CD4-positive, alpha-beta T cell (primary cell): ENCODE measurements at places on chromosomes 12 and 14. TPM values are rescaled to one million over a fixed set of nuclear protein-coding genes. Genes with fewer than 3 reads are reported as not detected.
A peak's percentile ranks its signal among the peaks of the same experiment; 100 is the strongest.

GRCh38 chr12:109115758-109116610, at the start of gene ACACB:
ACACB (plus strand) TSS chr12:109116587; CDS start chr12:109139406, 22,819 bp downstream.
- H3K27ac ChIP-seq: no peak within 1 kb of the TSS
- no peaks in the 10 kb centered on the region for H3K27me3 ChIP-seq
- no peak for DNase-seq

- H3K27me3 ChIP-seq: peaks cover 4% of the 10 kb centered on the region
- H3K36me3 ChIP-seq: no peaks in the 10 kb centered on the region
- no peak overlapping the region for H3K27ac ChIP-seq
Measured at GRCh38 chr14:61803755-61804154, 41.5 kb downstream of the SNAPC1 start.

- no peak for DNase-seq
- no peaks in the 10 kb centered on the region for H3K4me1 ChIP-seq
- H3K27me3 ChIP-seq: no peaks in the 10 kb centered on the region
- H3K27ac ChIP-seq: no peak overlapping the region
- no peak overlapping the region for H3K4me3 ChIP-seq
Measured at GRCh38 chr12:20018406-20018805, 349.9 kb upstream of the PDE3A start.

DNA sequence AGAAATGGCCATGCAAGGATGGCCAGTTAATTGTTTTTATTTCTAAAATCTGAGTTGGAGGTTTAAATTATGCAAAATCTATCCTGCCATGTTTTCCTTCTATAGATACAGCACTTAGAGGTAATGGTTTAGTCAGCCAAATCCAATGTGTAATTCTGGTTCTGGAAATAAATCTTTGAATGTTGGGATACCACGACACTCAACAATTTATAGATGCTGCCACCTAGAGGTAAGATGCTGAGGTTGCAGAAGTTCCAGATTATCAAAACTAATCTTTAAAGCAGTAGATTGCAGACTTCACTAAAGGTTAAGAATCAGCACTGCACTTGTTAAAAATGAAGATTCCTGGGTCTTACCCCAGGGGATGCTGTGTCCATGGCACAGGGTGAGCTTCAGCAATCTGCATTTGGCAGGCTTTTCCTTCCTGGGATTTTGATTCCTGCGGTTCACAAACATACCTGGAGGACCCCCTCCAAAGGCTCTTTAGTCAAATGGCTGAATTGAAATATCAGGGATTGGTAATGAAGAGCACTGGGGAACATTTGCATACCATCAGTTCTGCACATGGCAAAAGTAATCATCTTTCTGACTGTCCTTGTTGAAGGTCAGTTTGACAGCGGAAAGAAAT, 53.4 kb upstream of the ANO4 start:
- no peaks in the 10 kb centered on the region for H3K36me3 ChIP-seq
- no peak overlapping the region for H3K27ac ChIP-seq
- no peak for DNase-seq

- H3K27ac ChIP-seq: no peak overlapping the region
- no peaks in the 10 kb centered on the region for H3K27me3 ChIP-seq
- no peak overlapping the region for H3K4me3 ChIP-seq
- no peaks in the 10 kb centered on the region for H3K4me1 ChIP-seq
- H3K36me3 ChIP-seq: no peaks in the 10 kb centered on the region
Measured at GRCh38 chr12:94689002-94689645, 38.8 kb upstream of the TMCC3 start.

DNA sequence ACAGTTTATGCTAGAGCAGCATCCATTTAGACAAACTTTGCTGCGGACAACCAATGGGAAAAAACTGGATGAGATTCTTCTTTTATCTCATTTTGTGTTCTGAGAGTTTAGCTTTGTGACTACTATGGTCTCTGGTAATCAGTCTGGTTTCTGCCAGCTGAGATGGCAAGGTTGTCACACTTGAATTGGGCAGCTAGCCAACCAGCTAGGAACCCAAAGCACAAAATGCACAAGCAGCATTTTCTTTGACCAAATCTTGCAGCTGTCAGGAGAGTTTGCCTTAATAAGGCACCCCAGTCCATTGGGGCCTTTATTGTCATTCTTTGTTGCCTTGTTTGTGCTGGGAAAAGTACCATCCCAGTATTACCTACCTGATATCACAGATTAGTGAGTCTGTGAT, 34.0 kb upstream of the ETV6 start:
- H3K4me3 ChIP-seq: no peak overlapping the region
- no peaks in the 10 kb centered on the region for H3K36me3 ChIP-seq
- H3K4me1 ChIP-seq: no peaks in the 10 kb centered on the region
- no peak for DNase-seq
- no peak overlapping the region for H3K27ac ChIP-seq
- H3K27me3 ChIP-seq: no peaks in the 10 kb centered on the region

GRCh38 chr14:97688631-97689336, 891.6 kb downstream of the VRK1 start:
- H3K27me3 ChIP-seq: no peaks in the 10 kb centered on the region
- peaks cover 9% of the 10 kb centered on the region for H3K4me1 ChIP-seq
- no peak overlapping the region for H3K27ac ChIP-seq
- no peak for DNase-seq
- no peak overlapping the region for H3K4me3 ChIP-seq

DNA sequence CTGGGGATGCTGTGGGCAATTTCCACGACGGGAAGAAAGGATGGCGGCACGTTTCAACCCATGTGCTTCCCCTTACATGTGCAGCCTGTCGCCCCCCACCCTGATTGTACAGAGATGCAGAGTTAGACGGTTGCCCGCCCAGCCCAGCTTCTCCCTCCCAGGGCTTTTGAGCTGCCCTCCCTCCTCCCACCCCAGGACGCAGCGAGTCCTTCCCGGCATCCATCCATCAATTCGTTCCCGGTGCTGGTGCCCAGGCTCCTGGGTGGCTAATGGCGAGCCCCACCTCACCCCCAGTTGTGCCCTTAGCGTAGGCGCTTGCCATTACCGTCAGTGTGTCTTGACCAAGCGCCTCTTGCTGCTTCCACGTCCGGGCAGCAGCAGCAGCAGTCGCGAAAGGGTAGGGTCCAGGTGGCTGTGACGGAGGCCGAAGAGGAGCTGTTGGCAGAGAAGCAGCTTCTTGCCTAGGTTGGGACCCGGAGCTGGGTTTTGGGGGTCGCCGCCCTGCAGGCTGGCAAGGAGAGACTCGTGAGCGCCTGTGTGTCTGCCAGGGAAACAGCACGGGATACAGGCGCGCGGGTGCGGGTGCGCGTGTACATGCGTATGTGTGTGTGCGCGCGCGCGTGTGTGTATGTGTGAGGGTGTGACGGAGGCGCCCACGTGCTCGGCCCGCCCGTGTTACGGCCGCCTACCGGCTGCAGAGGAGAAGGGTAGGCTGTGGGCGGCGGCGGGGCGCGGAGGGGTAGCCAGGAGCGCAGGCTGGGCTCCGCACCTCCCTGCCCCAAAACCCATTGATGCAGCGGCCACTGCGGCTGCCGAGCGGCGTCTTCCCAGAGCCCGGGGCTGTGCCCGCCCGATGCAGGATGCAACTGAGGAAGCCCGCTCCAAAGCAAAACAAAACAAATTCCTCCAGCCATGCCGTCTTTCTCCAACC, at the start of gene SLC6A15:
TSS of gene SLC6A15 (minus strand) at position 602 of the 931 bp plus-strand sequence. CDS start 20,679 bp downstream, outside the sequence.
- H3K36me3 ChIP-seq: no peaks in the 10 kb centered on the region
- no peak within 1 kb of the TSS for H3K27ac ChIP-seq
- H3K27me3 ChIP-seq: peaks cover 28% of the 10 kb centered on the region
- H3K4me1 ChIP-seq: peaks cover 5% of the 10 kb centered on the region

DNA sequence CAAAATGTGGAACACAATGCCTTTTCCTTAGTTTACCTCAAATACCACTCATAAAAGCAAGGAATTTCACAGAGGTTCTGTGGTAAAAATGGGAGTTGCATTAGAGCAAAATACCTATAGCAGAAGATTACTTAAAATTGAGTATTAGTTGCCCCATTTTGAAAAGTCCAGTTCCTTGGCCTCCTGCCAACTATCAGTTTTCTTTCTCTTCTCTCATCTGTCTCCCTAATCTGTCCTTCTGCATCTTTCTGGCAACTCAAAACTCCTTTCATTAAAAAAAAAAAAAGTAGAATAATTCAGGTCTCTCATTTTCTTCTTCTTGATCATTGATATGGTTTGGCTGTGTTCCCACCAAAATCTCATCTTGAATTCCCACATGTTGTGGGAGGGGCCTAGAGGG, 127.3 kb downstream of the ATP23 start:
- no peaks in the 10 kb centered on the region for H3K4me1 ChIP-seq
- no peaks in the 10 kb centered on the region for H3K36me3 ChIP-seq
- no peak overlapping the region for H3K27ac ChIP-seq
- no peak overlapping the region for H3K4me3 ChIP-seq

GRCh38 chr12:50088577-50089335, 3.6 kb downstream of the SMARCD1 start:
- no peak overlapping the region for H3K4me3 ChIP-seq
- H3K36me3 ChIP-seq: peaks cover 66% of the 10 kb centered on the region
- no peaks in the 10 kb centered on the region for H3K27me3 ChIP-seq
- peak; percentile 43 for DNase-seq
- H3K27ac ChIP-seq: no peak overlapping the region

DNA sequence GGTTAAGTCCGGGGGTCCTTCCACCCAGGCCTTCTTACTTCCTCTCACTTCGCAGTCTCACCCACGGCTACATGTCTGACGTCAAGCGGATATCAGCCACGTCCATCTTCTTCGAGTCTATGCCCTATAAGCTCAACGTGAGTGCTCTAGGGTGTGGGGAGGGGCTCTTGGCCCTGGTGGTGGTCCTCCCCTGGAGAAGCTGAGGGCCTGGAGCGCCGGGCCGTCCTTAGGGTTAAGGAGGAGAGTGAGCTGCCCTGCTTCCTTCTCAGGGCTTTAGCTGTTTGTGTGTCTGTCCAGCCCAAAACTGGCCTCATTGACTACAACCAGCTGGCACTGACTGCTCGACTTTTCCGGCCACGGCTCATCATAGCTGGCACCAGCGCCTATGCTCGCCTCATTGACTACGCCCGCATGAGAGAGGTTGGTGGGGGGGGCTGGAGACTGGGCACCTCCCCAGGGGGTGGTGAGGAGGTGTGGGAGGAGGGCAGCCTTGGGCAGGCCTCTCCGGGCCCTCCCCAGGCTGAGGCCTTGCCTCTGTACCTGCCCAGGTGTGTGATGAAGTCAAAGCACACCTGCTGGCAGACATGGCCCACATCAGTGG, 2.7 kb downstream of the SHMT2 start:
- H3K36me3 ChIP-seq: peaks cover 39% of the 10 kb centered on the region
- peaks cover 64% of the 10 kb centered on the region for H3K4me1 ChIP-seq
- H3K27ac ChIP-seq: no peak overlapping the region
- H3K4me3 ChIP-seq: no peak overlapping the region
- DNase-seq: no peak

- no peaks in the 10 kb centered on the region for H3K36me3 ChIP-seq
- H3K27me3 ChIP-seq: no peaks in the 10 kb centered on the region
- no peak overlapping the region for H3K4me3 ChIP-seq
- peaks cover 17% of the 10 kb centered on the region for H3K4me1 ChIP-seq
Measured at GRCh38 chr12:122403831-122404230, 18.6 kb downstream of the CLIP1 start.

GRCh38 chr12:113762155-113762881, 203.8 kb downstream of the RBM19 start:
- peaks cover 8% of the 10 kb centered on the region for H3K27me3 ChIP-seq
- no peak overlapping the region for H3K27ac ChIP-seq
- H3K36me3 ChIP-seq: no peaks in the 10 kb centered on the region
- H3K4me1 ChIP-seq: no peaks in the 10 kb centered on the region
- DNase-seq: no peak

DNA sequence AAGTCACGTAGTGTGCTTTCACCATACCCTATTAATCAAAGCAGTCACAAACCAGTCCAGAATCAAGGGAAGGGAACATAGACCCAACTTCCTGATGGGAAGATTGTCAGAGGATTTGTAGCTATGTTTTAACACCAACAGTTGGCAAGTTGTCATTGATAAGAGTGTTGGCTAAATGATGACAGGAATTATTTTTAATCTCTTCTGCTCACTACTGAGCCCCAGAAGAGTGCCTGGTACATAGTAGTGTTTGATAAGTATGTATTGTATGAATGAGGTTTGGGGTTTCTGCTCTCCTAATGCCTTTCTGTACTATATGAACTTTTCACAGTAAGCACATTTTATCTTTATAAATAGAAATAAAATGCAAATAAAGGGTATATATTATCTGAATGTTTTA, 14.7 kb downstream of the HCFC2 start:
- no peak overlapping the region for H3K27ac ChIP-seq
- H3K4me1 ChIP-seq: no peaks in the 10 kb centered on the region
- no peak overlapping the region for H3K4me3 ChIP-seq

- no peak overlapping the region for H3K27ac ChIP-seq
- no peaks in the 10 kb centered on the region for H3K27me3 ChIP-seq
- H3K4me3 ChIP-seq: no peak overlapping the region
- no peak for DNase-seq
Measured at GRCh38 chr12:78853231-78853630, 11.3 kb upstream of the SYT1 start.

GRCh38 chr14:21917699-21918436, 244.2 kb upstream of the OR4E1 start:
- no peaks in the 10 kb centered on the region for H3K27me3 ChIP-seq
- DNase-seq: peak; percentile 21
- no peak overlapping the region for H3K27ac ChIP-seq
- H3K36me3 ChIP-seq: no peaks in the 10 kb centered on the region
- peak overlapping the region; percentile 40 for H3K4me3 ChIP-seq

DNA sequence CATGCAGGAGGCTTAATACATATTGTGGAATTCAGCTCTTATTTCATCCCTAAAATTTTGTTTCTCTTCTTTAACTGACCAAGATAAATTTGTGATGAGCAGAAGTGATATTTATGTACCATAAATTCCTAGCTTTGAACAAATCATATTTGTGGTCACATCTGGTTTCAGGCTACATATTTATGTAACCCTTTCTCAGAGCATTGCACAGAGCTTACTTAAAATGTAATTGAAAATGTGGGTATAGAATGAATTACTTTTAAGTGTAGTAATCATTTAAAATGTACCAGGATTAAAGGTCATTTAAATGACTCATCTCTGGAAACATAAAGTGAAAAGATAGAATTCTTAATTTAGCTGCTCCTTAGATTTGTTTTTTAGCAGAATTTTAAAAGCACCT, 129.9 kb upstream of the FRMD6 start:
- no peak overlapping the region for H3K4me3 ChIP-seq
- peaks cover 6% of the 10 kb centered on the region for H3K27me3 ChIP-seq
- H3K27ac ChIP-seq: no peak overlapping the region
- no peak for DNase-seq

DNA sequence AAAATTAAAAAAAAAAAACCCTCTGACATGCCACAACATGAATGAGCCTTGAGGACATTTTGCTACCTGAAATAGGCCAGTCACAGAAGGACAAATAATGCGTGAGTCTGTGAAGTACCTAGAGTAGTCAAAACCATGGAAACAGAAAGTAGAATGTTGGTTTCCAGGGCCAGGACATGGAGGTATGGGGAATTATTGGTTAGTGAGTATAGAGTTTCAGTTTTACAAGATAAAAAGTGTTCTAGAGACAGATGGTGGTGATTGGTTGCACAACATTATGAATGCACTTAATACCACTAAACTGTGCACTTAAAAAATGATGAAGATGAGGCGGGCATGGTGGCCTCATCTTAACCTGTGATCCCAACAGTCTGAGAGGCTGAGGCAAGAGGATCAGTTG, 47.6 kb upstream of the ZFP36L1 start:
- no peaks in the 10 kb centered on the region for H3K27me3 ChIP-seq
- no peak overlapping the region for H3K4me3 ChIP-seq
- no peaks in the 10 kb centered on the region for H3K36me3 ChIP-seq
- peaks cover 17% of the 10 kb centered on the region for H3K4me1 ChIP-seq
- no peak overlapping the region for H3K27ac ChIP-seq

The SRRM4 gene
- not detected for total RNA-seq

The SERPINA3 gene
- total RNA-seq: not detected

The NFATC4 gene
- total RNA-seq: not detected

The PLEKHG3 gene
- total RNA-seq: 12.1 TPM

The GPRC5D gene
- not detected for total RNA-seq

The KMT2D gene
- total RNA-seq: 107 TPM

The PDZRN4 gene
- not detected for total RNA-seq

The C1QL4 gene
- not detected for total RNA-seq

The LTA4H gene
- total RNA-seq: 44.0 TPM

The NYNRIN gene
- 0.08 TPM for total RNA-seq

The BBOF1 gene
- total RNA-seq: 1.8 TPM

The DTX3 gene
- 28.6 TPM for total RNA-seq

The FAM234B gene
- 3.0 TPM for total RNA-seq
